Kasumi-1 (cell line): ENCODE measurements at places on chromosomes 5 and 9.

DNA sequence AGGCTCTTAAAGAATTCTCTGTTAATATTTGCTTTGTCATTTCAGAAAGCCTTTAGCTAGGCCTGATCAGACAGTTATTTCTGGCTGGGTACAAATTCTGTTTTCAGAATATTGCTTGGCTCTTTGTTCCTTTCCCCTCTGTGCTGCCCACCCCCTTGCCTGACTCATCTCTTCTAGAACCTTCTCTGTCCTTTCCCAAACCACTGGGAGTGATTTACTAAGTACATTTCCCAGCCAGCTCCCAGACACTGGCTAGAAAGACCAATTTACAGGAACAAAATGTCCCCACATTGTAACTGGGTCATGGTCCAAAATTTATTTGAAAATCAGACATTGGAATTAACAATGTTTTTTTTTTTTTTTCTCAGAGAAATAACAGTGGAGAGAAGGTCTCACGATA, 133.1 kb upstream of the MAP1B start:
- DNase-seq, result no peak

DNA sequence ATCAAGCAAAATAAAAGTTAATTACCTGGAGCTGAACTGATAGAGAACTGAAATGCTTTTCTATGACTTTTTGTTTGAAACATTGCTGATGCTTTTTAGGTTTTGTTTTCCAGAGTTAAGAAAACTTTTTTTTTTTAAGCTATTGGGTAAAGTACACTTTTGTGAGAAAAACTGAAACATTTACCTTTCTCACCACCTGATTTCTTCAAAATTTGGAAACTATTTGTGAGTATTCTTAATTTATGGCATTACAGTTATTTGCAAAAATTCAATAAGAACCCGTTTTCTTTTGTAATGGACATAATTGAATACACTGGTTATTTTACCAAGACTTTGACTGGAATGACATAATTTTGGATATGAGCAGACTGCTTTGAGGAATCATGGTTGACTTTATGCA, 6.6 kb downstream of the C9orf153 start:
- DNase-seq, result no peak

DNA sequence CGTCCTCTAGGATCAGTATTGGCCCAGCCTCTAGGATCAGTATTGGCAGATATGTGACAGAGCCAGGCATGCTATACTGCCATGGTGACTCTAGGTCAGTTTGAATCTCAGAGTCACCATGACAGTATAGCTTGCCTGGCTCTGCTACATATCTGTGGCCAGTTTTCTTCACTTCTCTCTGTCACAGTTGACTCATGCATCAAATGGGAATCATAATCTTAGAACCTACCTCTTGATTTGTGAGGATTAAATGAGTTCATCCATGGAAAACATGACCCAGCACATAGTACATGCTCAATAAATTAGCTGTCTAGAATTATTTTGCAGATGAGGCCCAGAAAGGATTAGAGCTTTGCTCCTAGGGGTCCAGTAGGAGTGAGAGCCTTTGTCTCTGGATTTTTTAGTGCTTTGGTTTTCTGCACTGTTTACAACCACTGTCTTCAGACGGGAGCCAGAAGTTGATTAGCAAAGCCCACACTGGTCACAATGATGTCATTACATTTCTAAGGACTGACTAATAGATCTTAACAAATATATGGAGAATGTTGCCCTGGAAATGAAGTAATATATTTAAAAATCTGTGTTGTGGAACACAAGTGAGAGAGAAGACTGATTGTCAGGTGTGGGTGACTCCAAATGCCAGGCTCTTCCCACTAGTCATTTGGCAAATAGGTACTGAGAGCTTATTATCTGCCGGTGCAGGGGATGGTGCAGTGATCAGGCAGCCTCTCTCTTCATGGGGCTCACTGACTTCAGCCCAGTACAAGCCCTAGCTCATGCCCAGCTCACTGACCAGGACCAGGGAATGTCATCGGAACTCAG, 76.0 kb downstream of the COL15A1 start:
- no peak for DNase-seq

DNA sequence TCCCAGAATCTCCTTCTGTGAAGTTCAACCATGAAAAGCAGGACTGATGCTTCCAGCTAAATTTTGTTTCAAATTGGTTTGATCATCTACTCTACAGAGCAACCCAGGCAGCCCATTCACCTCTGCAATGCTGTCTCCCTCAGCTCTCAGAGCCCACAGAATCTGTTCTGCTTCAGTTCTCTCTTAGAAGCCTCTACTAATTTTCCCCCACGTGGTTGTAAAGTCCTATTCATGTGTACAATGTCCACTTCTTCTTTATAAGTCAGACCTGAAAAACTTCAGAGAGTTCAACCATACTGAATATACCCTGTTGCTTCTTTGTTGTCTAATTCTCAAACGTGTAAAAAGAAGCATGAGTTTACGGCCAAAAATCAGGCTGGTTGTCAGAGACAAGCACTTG, 21.3 kb upstream of the FAM13B start:
- no peak for DNase-seq

- DNase-seq, result no peak
Observed at GRCh38 chr5:93731987-93732386, 9.4 kb downstream of the POU5F2 start.

DNA sequence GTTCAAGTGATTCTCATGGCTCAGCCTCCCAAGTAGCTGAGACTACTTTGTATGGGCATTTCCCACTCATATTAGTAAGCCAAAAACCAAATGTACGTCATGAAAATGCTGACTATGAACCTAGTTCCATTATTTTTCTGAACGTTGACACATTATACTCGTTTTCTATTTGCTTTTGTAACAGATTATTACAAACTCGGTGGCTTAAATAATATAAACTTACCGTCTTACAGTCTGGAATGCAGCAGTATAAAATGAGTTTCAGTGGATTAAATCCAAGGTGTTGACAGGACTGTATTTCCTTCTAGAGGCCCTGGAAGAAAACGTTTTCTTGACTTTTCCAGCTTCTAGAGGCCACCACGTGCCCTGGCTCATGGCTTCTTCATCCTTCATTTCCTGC, 517.0 kb downstream of the GADD45G start:
- DNase-seq, result no peak
